ENCODE measurements at places on chromosomes 7 and 10. TPM values are rescaled to one million over a fixed set of nuclear protein-coding genes. Genes with fewer than 3 reads are reported as not detected.

The WNT2 gene
- total RNA-seq, result not detected

The CFTR gene
- total RNA-seq, result not detected

The MMD2 gene
- not detected for total RNA-seq

The TSPAN33 gene
- 23.6 TPM for total RNA-seq

GRCh38 chr7:17774716-17775288, 165.5 kb downstream of the SNX13 start:
- H3K4me3 ChIP-seq, result no peak overlapping the region
- H3K27ac ChIP-seq, result no peak overlapping the region
- no peak for DNase-seq
- H3K4me1 ChIP-seq, result no peaks in the 10 kb centered on the region

- H3K4me1 ChIP-seq, result no peaks in the 10 kb centered on the region
- no peaks in the 10 kb centered on the region for H3K36me3 ChIP-seq
- no peak overlapping the region for H3K4me3 ChIP-seq
Observed at GRCh38 chr7:125241548-125241947, 311.9 kb upstream of the POT1 start.

GRCh38 chr10:21329995-21330627, 195.4 kb downstream of the SKIDA1 start:
- no peak overlapping the region for H3K27ac ChIP-seq
- no peaks in the 10 kb centered on the region for H3K4me1 ChIP-seq
- H3K36me3 ChIP-seq, result no peaks in the 10 kb centered on the region
- no peak for DNase-seq

- H3K4me1 ChIP-seq, result no peaks in the 10 kb centered on the region
- H3K36me3 ChIP-seq, result no peaks in the 10 kb centered on the region
- H3K27ac ChIP-seq, result no peak overlapping the region
- DNase-seq, result no peak
- H3K27me3 ChIP-seq, result no peaks in the 10 kb centered on the region
- no peak overlapping the region for H3K4me3 ChIP-seq
Observed at GRCh38 chr10:77297393-77297739, 340.2 kb downstream of the KCNMA1 start.

DNA sequence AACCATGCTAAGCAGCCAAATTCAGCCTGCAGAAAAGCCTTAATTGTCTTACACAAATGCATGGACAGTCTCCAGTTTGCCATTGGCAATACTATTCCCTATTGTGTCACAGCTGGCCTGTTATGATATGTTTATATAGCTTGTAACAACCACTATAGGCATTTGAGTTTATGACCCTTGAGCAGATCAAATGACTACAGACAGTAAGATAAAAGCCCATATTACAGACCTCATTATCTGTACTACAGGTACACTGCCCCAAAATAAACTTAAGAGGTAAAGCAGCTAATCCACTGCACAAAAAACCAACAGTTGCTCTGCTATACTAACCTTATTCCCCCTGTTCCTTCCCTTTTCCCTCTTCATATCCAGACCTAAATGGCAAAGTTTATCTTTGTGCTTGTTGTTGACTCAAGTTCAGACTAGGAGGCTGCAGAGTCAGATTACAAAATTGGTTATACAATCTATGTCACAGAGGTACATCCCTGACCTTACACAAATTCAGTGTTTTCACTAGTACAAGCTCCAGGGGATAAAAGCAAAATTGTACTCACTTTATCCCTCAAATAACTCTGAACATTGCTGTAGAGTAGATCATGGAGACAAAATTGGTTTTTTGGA, 218.4 kb downstream of the GRM8 start:
- H3K27ac ChIP-seq, result no peak overlapping the region
- no peaks in the 10 kb centered on the region for H3K4me1 ChIP-seq
- H3K4me3 ChIP-seq, result no peak overlapping the region
- H3K36me3 ChIP-seq, result no peaks in the 10 kb centered on the region
- H3K27me3 ChIP-seq, result no peaks in the 10 kb centered on the region

- no peaks in the 10 kb centered on the region for H3K27me3 ChIP-seq
- no peak overlapping the region for H3K4me3 ChIP-seq
- no peak for DNase-seq
- no peaks in the 10 kb centered on the region for H3K4me1 ChIP-seq
Observed at GRCh38 chr7:98323597-98324322, 42.3 kb downstream of the BRI3 start.

- H3K36me3 ChIP-seq, result no peaks in the 10 kb centered on the region
- no peak overlapping the region for H3K27ac ChIP-seq
- no peak overlapping the region for H3K4me3 ChIP-seq
- no peaks in the 10 kb centered on the region for H3K4me1 ChIP-seq
Observed at GRCh38 chr7:73852500-73852899, 8.5 kb upstream of the TMEM270 start.

GRCh38 chr10:103470761-103471653, 8.0 kb downstream of the CALHM3 start:
- H3K27me3 ChIP-seq, result no peaks in the 10 kb centered on the region
- no peaks in the 10 kb centered on the region for H3K36me3 ChIP-seq
- H3K4me3 ChIP-seq, result peak overlapping the region; percentile 37
- H3K4me1 ChIP-seq, result peaks cover 31% of the 10 kb centered on the region
- peak; percentile 61 for DNase-seq

DNA sequence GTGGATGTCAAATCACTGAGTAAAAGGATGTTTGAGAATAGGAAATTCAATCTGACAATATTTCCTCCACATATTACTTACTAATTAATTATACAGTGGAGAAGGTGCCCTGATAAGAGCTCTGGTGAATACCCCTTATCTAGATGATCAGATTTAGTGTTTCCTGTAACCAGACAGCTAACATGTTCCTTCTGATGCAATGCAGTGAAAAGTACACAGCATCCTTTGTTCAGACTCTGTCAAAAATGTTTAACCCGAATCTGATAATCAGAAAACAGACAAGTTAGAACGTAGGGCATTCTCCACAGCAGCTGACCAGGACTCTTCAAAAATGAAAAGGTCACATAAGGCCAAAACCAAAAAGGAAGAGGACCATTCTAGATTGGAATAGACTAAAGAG, 46.2 kb downstream of the WDR11 start:
- no peaks in the 10 kb centered on the region for H3K36me3 ChIP-seq
- H3K27me3 ChIP-seq, result no peaks in the 10 kb centered on the region
- no peaks in the 10 kb centered on the region for H3K4me1 ChIP-seq
- no peak for DNase-seq

- no peaks in the 10 kb centered on the region for H3K36me3 ChIP-seq
- H3K4me3 ChIP-seq, result no peak overlapping the region
- H3K27me3 ChIP-seq, result no peaks in the 10 kb centered on the region
- H3K27ac ChIP-seq, result peak overlapping the region; percentile 80
- H3K4me1 ChIP-seq, result peaks cover 35% of the 10 kb centered on the region
Observed at GRCh38 chr10:13787015-13787421, 200.3 kb downstream of the PRPF18 start.

- H3K4me3 ChIP-seq, result no peak overlapping the region
- peaks cover 18% of the 10 kb centered on the region for H3K4me1 ChIP-seq
- H3K27me3 ChIP-seq, result no peaks in the 10 kb centered on the region
- no peak overlapping the region for H3K27ac ChIP-seq
- DNase-seq, result no peak
Observed at GRCh38 chr10:131937836-131938235, 37.0 kb downstream of the PPP2R2D start.

DNA sequence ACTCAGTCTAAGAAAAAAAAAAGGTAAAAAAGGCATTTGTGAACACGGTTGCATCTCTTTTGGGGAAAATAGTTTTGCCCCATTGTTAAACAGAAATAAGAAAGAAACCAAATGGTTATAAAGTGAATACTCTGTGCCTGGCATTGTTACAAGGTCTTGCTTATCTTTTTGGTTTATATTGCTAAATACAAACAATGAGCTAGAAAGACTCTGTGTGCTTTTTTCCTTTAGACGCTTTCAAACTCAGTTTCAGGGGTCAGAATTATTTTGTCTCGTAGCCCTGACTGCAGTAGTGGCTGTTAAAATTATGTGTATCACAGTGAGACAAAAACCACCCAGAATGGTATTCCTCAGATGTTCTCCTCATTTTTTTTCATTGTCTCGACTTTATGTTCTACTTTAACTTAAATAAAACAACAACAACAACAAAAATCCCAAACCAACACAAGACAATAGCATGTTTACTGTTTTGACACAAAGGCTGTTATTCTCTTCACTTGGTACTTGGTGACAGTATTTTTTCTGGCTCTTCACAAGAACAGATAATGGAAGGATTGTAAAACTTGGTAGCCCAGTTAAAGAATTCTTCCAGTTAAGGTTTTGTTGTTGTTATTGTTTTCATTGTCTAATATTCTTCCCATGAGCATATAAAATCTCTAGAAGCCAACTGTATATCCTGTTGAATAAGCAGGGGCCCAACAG, 190.1 kb downstream of the PLXDC2 start:
- H3K36me3 ChIP-seq, result no peaks in the 10 kb centered on the region
- no peak for DNase-seq
- no peak overlapping the region for H3K27ac ChIP-seq
- no peaks in the 10 kb centered on the region for H3K27me3 ChIP-seq
- H3K4me3 ChIP-seq, result no peak overlapping the region

- H3K4me1 ChIP-seq, result no peaks in the 10 kb centered on the region
- H3K27me3 ChIP-seq, result no peaks in the 10 kb centered on the region
- H3K36me3 ChIP-seq, result no peaks in the 10 kb centered on the region
- H3K4me3 ChIP-seq, result no peak overlapping the region
- no peak overlapping the region for H3K27ac ChIP-seq
Observed at GRCh38 chr7:153297141-153297540, 537.6 kb downstream of the ACTR3B start.

DNA sequence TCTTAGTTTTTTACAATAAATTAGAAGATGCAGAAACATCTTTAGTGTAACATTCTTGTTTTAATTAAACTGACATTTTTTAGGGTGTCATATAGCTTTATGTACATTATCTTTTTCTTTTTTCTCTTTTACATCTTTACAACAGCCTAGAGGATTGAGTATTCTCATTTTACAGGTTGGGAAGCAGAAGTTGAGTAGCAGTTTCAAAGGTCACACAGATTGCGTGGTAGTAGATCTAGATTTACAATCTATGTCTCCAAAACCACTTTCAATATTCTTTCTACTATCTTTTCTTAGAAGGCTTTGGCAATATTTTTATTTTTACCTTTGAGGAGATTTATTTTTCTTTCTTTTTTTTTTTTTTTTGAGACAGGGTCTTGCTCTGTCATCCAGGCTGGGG, 18.7 kb upstream of the MCU start:
- H3K27me3 ChIP-seq, result no peaks in the 10 kb centered on the region
- no peaks in the 10 kb centered on the region for H3K4me1 ChIP-seq
- no peak overlapping the region for H3K4me3 ChIP-seq
- no peak for DNase-seq
- no peaks in the 10 kb centered on the region for H3K36me3 ChIP-seq

DNA sequence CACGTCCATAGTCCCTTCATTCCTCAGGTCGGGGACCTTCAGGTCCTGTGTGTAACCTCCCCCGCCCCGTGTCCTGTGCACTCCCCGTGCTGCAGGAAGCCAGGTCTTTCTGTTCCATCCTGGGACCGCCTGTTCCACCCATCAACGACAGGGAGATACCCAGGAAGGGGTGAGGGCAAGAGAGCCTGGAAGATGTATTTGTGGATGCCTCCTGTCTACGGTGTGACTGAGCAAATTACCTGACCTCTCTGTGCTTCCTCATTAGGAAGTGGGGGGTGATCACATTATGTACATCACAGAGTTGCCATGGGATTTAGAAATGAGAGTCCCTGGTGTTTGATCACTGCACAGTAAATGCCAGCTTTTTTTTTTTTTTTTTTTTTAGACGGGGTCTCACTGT, 46.3 kb downstream of the GRID2IP start:
- H3K4me1 ChIP-seq, result peaks cover 7% of the 10 kb centered on the region
- H3K36me3 ChIP-seq, result no peaks in the 10 kb centered on the region
- DNase-seq, result no peak
- H3K27ac ChIP-seq, result no peak overlapping the region
- no peaks in the 10 kb centered on the region for H3K27me3 ChIP-seq

Measured in CD8-positive, alpha-beta memory T cell (primary cell).